Upper lobe of right lung (tissue), 1 donor: ENCODE measurements at places on chromosomes 11 and 22.

- DNase-seq: peak; percentile 60
Measured at GRCh38 chr22:44410451-44410991, 87.5 kb downstream of the RTL6 start.

DNA sequence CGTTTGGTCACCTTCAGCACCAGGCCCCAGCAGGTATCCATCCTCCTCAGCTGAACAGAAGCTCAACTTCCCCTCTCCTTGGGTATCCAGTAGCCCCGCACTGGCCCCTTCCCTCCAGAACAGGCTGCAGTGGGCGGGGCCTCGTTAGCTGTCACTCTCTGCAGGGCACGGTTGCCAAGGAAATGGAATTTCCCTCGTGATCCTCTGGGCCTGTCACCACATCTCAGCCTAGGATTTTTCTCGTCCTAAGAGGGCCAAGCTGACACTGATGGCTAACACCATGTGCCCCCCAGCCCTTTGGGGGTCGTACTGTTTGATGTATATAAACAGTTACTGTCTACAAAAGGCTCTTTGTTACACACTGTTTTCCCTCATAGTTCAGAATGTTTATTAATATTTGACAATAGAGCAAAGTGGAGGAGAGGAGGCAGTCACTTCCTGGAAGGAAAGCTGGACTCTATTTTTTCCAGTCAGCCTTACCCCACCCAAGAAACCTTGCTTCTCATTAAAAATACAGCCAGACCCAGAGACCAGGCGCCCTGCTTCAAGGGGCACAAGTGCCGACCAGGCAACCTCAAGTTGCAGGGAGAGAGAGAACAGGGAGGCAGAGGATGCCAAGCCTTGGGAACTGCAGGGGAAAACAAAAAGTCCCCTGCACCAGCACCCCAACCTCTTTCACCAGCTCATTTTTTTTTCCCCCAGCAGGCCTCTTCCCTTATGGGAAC is 44.5 kb downstream of the FEZ1 start:
- DNase-seq: peak; percentile 71

DNA sequence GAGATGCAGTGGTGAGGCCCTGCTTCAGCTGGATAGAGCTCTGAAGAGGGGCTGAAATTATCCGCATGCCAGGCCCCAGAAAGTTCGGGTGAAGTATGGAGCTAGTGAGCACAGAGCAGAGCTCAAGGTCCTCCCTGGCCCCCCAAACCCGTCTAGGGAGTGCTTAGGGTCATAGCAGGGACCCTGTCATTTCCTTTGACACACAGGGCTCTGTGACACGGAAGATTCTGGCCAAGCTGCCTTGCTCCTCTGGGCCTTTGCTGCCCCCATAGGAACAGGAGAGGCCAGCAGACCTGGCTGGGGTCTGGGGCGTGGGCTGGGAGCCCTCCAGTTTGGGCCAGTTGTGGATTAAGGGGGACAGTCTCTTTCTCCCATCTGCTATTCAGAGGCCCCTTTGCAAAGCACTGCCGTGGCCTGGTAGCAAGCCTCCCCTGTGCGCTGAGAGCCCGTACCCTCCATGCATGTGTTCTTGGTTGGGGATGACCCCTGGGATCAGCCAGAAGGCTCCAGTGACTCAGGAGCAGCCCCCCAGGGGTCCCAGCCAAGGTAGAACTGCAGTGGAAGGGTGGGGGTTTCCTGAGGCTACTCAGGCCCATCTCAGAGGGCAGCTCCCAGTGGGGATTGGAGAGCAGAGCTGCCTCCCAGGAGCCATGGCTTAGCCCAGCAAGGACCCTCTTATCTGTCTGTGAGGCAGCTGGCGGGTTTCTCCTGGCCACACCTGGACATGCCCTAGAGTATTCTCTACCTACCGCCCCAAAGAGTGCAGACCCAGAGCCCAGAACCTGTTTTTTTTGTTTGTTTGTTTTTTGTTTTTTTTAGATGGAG is 42.3 kb downstream of the RNF141 start:
- no peak for DNase-seq

GRCh38 chr11:119795231-119795630 is 66.2 kb upstream of the NECTIN1 start:
- peak; percentile 48 for DNase-seq

DNA sequence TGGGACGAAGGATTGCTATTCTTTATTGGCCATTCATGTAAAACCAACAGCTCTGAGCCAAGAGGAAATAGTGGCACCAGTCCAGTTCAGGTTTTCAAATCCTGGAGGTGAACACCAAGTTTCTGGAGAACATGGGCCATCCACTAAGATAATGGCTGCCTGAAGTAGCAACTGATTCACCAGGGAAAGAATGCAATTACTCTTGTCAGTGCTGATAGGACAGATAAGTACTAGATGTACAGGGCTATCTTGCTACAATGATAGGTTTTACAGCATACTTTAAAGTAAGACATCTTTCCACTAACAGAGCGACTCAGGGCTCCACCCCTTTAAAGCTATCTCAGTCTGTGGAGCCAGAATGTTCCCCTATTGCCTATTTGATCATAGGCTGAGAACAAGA is 36.8 kb upstream of the APOA1 start:
- DNase-seq: no peak

GRCh38 chr22:37633089-37633624 is 6.3 kb upstream of the SH3BP1 start:
- no peak for DNase-seq

- DNase-seq: peak; percentile 65
Measured at GRCh38 chr11:27700351-27701301, at the start of gene BDNF. BDNF (minus strand) TSS chr11:27700455; CDS start chr11:27658564, 41,891 bp downstream.
